Inflammatory macrophage (primary cell): ENCODE measurements at places on chromosomes 4 and X.

DNA sequence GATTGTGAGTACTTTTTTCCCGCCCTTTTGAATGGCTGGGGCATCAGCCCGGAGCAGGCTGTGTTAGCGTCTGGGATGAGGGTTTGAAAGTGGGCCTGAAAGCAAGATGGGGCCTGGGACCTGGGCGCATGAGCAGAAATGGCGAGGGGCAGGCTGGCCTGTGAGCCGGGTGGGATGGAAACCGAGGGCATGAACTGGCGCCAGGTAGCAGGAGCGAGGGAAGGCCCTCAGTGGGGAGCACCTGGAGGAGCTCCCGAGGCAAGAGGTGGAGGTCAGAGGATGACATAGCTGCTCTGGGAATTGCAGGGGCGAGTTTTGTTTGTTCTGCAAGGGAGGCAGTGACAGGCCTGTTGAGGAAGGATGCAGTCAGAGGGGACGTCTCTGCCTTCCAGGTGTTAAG lies 68.6 kb downstream of the RGS12 start:
- DNase-seq = no peak

- no peak for DNase-seq
These were observed 6.8 kb upstream of the CXCL3 start for GRCh38 chr4:74045247-74045646.

GRCh38 chr4:136687118-136687517 lies 845.2 kb downstream of the PCDH18 start:
- no peak for DNase-seq

- peak; percentile 6 for DNase-seq
These were observed 2.0 kb upstream of the STAG2 start for GRCh38 chrX:123959281-123960063.

DNA sequence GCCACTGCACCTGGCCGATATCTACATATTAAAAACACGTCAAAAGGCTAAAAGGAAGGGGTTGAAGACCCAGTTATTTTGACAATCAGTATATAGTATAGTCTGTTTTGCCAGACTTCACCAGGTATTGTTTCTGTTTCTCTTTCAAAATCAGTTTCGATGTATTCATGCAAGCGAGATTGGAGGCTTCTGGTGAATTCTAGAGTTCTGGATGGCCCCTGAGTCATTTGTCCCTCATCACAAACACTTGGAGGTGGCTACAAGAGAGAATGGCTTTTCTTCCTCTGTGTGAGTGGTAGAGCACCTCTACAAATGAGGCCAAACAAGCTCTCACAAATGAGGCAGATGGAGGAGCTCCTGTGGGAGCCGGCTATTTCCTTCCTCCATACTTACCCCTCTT lies 68.6 kb upstream of the ADGRG2 start:
- no peak for DNase-seq

DNA sequence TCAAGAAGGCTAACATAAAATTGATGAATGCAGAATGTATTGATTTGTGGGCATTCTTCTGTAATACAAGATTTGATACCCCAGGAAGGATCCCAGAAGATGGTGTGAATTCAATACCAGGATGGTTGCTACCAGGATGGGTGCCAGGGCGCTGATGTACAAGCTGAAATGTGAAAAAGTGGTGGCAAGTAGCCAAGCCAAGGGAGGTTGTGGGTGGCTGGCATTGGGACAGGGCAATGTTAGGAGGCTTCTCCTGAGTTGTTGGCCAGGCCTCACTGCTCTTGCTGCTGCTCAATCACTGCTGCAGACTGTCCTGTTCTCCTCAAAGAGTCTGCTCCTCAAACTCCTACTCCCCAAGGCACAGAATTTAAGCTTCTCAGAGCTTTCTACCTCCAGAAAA lies 77.1 kb downstream of the RBM46 start:
- DNase-seq = no peak

DNA sequence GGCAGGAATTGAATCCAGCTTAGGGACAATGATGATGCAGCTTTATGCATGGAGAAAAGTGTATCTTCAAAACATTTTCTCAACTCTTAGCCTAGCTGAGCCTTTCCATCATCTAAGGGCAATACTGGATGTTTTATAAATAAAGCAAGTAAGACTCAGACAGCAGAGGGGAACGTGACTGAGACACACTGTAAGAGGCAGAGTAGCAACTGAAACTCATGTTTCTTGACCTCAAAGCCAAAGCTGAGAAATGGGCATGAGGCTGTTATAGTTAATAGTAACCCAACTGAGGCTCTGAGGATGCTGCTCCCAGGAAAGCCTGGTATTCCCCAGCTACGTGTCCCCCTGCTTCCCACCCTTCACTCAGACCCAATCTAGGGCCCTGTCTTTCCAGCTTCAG lies 44.6 kb downstream of the ARHGEF9 start:
- no peak for DNase-seq

DNA sequence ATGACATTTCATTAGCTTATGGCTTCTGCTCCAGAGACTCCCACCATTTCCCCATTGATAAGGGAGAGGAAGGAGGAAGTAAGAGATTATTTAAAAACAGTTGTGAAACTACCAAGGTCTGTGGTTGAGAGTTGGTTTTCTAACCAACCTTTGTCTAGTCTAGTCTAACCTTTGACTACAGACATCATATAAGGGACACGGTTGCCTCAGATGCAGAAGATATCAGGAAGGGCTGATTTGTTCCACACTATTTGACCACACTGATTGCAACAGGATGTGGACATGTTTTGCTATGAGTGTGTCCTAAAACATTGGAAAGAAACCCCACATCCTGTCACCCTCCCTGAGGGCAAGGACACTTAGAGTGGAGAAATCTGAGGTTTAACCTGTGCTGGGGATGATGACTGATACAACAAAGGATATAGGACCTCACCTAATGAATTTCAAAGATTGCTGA lies 53.0 kb downstream of the COQ2 start:
- peak; percentile 85 for DNase-seq

- no peak for DNase-seq
These were observed at the start of gene FAM149A for GRCh38 chr4:186104114-186104889. TSS of gene FAM149A (plus strand) at chr4:186104704.

DNA sequence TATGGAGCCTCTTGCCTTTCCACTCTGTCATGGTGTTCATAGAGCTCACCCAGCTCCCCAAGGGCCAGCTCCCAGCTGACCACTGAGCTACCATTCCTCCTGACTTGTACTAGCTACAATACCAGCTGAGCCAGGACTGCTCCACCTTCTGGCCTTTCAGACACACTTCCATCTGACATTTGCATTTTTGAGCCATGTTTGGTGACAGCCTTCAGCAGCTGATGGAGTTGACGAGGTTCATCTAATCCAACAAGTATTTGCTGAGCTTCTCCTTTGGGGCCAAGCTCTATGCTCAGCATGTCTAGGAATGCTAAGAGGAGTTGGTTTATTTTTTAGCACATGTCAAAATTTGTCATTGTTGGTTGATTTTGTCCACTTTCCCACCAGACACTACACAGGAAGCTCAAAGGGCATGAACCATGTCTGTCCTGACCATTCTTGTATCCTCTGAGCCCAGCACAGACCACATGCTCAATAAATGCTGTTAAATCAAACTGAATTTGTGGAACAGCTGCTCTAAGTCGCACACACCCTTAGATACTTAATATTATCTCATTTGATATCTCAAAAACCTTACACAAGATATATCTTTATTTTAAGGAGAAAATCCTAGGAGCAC lies 142.6 kb upstream of the PPARGC1A start:
- peak; percentile 3 for DNase-seq

- DNase-seq = no peak
These were observed 121.3 kb downstream of the PRKX start for GRCh38 chrX:3592184-3592583.

DNA sequence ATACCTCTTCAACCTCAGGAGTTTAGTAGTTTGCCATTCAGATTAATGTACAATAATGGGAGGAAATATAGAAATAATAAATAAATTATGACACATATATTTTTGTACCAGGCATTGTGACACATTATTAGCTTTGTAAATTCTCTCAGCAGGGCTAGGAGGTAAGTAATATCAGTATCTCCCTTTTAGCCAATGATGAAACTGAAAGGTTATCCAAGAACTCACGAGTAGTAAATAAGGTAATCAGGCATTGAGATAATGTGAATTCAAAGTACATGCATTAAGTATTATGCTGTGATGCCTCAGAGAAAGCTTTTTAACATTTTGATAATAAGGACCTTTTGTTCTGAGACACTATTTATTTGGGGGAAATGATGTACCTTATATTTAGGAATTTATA lies 5.3 kb upstream of the ARAP2 start:
- no peak for DNase-seq

- no peak for DNase-seq
These were observed 14.2 kb upstream of the DCAF4L1 start for GRCh38 chr4:41967392-41967791.

GRCh38 chrX:149818652-149819051 lies 36.9 kb downstream of the MAGEA9 start:
- DNase-seq = no peak

GRCh38 chr4:6469144-6469543 lies 3.3 kb downstream of the PPP2R2C start:
- no peak for DNase-seq

- peak; percentile 19 for DNase-seq
These were observed 47.3 kb upstream of the C1GALT1C1 start for GRCh38 chrX:120677004-120677652.

DNA sequence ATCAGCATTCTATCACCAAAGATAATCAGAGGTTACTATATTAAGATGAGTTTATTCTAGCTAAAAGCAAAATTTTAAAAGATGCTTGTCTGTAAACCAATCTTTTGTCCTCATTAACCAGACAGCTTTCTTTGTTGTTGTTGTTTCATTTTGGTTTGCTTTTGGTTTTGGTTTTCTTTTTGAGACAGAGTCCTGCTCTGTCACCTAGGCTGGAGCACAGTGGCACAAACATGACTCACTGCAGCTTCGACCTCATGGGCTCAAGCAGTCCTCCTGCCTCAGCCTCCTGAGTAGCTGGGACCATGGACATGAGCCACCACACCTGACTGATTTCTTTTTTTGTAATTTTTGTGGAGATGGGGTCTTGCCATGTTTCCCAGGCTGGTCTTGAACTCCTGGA lies 102.9 kb downstream of the COX18 start:
- no peak for DNase-seq

- DNase-seq = no peak
These were observed 19.4 kb downstream of the DRD5 start for GRCh38 chr4:9800848-9801247.

- DNase-seq = no peak
These were observed 2.9 kb downstream of the TRIML2 start for GRCh38 chr4:188106454-188106853.

DNA sequence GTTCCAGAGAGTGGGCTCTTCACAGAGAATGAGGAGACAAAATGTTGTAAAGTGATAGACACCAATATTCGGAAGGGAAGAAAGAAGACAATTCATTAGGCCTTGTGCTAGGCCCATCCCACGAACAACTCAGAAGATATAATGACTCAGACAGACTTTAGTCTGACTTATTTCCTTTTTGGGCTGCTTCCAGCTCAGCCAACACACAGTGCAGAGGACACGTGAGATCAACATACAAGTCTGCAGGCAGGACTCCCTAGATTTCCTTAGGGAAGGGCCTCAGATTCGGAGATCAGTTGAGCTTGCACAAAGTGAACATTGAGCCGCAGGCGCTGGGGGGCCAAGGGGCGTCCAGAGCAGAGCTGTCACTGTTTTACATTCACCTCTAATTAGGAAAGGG lies 290.7 kb upstream of the TENM3 start:
- DNase-seq = no peak

- DNase-seq = no peak
These were observed 90.4 kb upstream of the VEGFC start for GRCh38 chr4:176883108-176883550.

DNA sequence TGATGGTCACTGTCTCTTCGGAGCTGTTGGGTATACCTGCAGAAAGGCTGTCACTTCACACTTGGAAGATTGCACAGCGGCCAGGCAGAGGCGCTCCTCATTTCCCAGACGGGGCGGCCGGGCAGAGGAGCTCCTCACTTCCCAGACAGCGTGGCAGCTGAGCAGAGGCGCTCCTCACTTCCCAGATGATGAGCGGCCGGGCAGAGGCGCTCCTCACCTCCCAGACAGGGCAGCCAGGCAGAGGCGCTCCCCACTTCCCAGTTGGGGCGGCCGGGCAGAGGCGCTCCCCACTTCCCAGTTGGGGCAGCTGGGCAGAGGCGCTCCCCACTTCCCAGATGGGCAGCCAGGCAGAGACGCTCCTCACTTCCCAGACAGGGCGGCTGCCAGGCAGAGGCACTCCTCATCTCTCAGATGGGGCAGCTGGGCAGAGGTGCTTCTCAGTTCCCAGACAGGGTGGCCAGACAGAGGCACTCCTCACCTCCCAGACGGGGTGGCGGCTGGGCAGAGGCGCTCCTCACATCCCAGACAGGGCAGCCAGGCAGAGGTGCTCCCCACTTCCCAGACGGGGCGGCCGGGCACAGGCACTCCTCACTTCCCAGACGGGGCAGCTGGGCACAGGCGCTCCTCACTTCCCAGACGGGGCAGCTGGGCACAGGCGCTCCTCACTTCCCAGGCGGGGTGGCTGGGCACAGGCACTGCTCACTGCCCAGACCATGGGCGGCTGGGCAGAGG lies 18.8 kb downstream of the PABPC1L2B start:
- DNase-seq = no peak

- DNase-seq = no peak
These were observed 22.9 kb downstream of the DOK7 start for GRCh38 chr4:3485886-3486540.

DNA sequence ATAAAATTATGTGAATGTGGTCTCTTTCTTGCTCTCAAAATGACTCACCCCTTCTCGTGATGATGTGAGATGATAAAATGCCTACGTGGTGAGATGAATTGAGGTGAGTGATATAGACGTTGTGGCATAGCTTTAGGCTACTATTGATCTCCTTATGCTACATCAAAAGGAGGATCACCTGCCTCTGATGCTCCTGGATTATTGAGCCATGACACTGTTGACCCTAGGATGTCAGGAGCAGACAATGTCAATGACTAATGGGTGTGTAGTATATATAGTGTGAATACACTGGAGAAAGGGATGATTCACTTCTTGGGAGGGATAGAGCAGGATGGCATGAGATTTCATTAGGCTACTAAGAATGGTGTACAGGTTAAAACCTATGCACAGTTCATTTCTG lies 210.7 kb upstream of the PRPS2 start:
- no peak for DNase-seq

GRCh38 chr4:169305651-169306050 lies 34.9 kb upstream of the SH3RF1 start:
- DNase-seq = no peak

DNA sequence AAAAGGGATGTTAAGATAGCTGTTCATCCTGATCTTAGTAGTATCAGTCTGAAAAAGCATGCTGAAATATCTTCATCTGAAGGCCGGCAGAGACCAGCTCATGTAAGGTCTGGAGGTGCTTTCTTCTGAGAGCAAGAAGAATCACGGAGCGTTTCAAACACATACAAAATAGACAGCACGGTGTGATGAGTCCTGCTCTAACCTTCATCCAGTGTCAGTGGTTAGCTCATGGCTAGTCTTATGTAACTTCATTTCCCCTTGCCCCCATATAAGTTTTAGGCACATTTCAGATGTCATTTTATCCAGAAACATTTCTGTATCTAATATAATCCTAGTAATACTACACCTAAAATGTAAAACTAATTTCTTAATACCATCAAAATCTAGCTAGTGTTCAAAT lies 27.8 kb downstream of the ADD1 start:
- no peak for DNase-seq
